A172 (cell line): ENCODE measurements at places on chromosomes 13 and 19.

DNA sequence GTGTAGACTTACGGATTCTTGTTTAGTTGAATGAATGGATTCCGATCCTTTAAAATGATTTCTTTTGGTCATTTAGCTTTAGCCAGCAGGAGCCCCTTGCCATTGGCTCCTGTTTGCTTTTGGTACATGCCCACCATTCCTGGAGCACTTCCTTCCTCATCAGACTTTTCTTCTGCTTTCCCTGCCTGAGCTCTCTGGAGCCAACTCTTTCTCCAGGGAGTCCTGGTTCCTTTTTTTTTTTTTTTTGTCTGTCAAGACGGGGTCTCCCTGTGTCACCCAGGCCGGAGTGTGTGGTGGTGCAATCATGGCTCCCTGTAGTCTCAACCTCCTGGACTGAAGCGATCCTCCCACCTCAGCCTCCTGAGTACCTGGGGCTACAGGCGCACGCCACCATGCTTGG is 37.8 kb downstream of the SMARCA4 start:
- DNase-seq: no peak

- DNase-seq: no peak
Measured at GRCh38 chr19:54099190-54099902, 1.3 kb downstream of the OSCAR start.

DNA sequence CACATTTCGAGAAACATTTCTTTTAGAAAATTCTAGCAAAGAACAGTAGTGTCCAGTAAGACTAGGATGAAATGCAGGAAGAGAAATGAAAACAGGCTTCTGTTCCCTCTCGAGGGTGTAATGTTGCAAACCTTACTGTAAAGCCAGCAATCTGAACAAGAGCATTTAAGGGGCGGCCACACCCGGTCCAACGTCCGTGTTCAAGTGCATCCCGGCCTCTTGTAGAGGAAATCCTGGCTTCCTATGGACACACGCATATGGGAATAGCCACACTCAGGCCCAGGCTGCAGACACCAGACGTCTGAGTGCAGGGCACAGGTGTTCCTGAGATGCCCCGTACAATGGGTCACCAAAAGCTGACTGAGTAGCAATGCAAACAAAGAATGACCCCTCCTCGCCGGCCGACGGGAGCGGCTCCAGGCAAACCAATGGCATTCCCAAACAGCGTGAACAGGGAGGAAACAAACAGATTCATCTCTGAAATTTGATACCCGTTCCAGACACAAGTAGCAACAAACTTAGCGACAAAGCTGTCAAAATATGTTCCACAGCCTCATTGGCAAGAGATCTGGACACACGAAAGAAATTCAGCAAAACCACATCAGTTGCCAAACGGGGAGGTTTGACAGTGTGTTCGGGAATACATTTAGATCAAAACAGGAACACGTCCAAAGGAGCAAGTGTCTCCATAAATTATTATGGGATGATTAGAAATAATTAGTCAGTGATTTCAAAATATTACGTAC is 278.6 kb upstream of the TSHZ3 start:
- no peak for DNase-seq

- DNase-seq: peak; percentile 63
Measured at GRCh38 chr13:41916173-41916954, 44.5 kb downstream of the VWA8 start.

DNA sequence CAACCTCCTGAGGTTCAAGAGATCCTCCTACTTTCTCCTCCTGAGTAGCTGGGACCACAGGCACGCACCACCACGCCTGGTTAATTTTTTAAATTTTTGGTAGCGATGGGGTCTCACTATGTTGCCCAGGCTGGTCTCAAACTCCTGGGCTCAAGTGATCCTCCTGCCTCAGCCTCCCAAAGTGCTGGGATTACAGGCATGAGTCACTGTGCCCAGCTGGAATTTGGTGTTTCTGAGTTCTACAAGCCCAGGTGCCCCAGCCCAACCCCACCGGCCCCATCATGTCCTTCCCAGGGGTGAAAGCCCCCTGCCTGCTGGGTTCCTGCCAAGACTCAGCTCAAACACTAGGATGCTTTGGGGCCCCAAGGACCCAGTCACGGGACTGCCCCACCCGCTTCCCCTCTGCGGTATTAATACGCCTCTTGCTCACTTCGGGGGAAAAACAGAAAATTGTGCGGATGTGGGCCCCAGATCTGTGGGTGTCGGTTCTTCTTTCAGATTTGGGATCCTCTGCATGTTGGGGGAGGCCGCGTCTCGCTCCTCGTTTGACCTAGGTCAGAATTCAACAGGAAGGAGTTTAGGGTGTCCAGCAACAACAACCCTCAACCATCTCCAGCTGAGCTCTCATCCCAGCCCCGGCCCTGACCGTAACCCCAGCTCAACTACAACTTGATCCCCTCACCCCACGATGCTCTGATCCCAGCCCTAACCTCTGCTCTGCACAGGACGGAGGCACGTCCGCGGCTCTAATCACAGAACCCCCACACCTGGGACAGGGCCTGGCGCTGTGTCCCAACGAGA is 3.7 kb upstream of the FCER2 start:
- no peak for DNase-seq

DNA sequence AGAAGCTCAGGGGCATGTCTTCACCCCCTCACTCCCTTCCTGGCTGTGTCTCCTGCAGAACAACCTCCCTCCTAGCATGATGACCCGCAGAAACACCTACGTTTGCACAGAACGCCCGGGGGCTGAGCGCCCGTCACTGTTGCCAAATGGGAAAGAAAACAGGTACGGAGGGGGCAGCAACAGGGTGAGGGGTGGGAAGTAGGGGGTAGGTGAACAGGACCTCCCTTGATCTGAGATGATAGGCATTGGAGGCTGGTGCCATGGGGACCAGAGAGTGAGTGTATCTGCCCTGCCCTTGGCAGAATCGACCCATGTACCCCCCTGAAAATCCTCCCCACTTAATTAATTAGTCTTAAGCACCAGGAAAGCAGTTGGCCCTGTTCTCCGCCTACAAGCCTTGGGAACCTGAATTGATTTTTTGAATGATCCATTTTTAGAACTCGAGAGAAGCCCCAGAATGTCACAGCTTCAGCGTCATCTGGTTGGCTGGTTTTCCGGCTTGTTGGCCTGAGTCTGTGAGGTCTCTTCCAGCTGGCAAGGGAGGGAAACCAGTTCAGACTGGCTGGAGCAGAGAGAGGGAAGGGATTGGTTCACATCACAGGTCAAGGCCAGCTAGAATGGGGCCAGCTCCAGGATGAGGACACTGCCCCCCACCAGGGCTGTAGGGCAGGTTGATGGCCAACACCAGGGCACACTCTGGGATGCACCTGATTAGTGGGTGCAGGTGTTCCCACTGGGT is 28.2 kb downstream of the CKM start:
- DNase-seq: no peak

DNA sequence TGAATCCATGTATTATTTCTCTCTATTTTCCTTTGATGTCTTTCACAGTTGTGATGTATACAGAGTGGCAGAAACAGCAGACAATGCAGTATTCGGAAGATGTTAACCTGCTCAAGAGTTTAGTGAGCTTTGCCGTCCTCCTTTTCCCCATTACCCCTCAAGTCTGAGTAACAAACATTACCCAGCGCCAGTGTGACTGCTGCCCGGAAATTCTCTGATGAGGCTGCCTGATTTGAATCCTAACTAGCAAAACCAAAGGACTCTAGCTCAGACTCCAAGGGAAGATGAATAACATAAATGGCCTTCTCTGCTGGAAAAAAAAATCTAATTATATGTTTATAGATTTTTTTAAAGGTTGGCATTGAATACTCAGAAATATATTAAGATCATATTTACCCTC is 247.3 kb upstream of the SOX21 start:
- DNase-seq: no peak

DNA sequence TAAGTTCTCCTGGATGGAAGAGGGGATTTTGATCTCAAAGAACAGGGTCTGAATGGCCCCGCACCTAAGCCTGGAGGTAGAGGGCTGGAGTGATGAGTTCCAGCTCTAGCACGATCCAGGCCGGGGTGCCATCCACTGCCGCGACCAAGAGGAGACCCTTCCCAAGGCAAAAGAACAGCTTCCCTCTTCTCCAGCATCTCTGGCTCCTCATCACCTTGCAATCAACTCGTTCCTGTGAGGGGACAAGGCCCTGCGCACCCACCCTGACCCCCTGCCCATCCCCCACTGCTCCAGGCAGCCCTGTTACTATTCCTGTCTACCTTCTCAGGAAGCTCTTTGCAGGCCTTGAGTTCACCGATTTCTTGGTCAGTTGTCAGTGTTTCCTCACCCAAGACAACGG is 17.8 kb downstream of the COL4A1 start:
- DNase-seq: no peak

GRCh38 chr19:3098141-3098514 is 4.0 kb downstream of the GNA11 start:
- DNase-seq: no peak

DNA sequence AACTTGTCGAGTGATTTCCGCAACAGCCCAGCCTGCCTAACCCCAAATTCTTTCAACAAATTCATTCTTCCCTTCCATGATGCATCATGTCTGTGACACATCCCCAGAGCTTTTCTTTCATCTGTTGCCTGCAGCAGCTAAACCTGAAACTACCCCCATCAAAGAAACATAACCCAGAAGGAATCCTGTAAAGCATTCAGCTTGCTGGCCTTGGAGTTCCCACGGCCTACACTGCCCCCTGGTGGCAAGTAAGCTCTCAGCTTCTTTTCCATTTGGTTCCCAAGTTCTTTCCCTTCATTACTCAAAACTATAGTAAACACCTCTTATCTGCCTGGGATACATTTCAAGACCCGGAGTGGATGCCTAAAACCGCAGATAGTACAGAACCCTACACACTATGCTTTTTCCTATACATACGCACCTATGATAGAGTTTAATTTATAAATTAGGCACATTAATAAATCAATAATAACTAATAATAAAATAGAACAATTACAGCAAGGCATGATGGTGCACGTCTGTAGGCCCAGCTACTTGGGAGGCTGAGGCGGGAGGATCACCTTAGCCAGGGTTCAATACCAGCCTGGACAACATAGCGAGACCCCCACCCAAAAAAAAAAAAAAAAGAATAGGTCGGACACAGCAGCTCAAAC is 7.4 kb downstream of the ETHE1 start:
- peak; percentile 90 for DNase-seq

GRCh38 chr13:22082030-22082429 is 411.2 kb downstream of the FGF9 start:
- DNase-seq: no peak

- DNase-seq: no peak
Measured at GRCh38 chr19:5132206-5132560, 163.3 kb downstream of the KDM4B start.

DNA sequence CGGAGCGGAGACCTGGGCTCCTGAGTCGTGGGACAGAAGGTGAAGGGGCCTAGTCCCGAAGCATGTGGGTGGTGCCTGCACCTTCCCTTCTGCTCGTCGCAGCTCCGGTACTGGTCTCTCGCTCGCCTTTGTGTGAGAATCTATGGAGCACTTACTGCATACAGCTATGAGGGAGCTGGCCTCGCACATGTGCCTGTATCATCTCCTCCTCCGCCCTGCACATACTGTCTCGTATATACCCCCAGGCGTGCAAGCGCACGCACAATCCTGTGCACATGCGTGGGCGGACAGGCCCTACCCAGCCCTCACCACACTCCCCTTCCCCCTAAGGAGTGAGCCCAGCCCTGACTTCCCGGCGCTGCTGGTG is 8.7 kb downstream of the PIK3R2 start:
- DNase-seq: no peak

DNA sequence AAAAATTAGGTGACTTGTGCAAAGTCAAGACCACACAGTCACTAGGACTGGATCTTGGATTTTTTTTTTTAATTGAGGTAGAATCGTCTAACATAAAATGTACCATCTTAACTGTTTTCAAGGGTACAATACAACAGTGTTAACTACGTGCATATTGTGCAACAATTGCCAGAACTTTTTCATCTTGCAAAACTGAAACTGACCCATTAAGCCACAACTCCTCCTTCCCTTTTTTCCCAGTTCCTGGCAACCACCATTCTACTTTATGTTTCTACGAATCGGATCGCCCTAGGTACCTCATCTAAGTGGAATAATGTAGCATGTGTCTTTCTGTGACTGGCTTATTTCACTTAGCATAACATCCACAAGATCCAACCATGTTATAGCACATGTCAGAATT is 37.5 kb upstream of the POMP start:
- no peak for DNase-seq

DNA sequence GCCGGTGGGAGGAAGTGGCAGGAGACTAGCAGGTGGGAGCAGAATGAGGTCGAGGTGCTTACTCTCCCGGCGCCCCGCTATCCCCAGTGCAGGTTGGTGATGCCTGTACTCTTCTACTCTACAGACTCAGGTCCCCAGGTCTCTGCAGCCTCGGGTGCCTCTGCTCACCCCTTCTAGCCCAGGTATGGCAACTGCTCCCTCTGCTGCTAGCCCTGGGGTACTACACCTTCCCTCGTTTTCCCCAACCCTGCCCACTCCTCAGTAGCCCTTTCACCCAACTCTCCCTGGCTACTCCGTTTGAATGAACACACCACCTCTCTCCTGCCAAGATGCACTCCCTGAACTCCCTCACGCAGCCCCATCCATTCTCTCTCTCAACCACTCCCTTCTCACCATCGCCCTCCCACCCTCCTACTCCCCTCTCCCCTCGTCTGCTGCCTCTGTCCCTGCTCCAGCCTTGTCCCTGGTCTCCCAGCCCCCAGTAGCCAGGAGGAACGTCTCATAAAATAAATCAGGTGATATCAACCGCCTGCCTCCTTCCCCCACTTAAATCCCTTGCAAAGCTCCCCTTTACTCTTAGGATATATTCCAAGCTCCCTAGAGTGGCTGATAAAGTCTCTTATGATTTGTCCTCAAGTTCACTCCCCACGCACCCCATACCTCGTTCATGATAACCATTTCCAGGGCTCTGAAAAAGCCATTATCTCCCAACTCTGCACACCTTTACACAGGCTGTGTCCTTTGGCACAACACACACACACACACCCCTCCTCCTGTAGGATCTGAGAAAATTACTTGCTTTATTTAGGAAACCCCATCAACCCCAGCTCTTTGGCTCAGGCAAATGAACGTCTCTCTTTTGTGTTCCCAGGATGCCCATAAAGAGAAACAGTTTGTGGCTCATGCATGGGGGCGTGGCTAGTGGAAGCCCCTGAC is 8.2 kb upstream of the MEIS3 start:
- DNase-seq: peak; percentile 56

DNA sequence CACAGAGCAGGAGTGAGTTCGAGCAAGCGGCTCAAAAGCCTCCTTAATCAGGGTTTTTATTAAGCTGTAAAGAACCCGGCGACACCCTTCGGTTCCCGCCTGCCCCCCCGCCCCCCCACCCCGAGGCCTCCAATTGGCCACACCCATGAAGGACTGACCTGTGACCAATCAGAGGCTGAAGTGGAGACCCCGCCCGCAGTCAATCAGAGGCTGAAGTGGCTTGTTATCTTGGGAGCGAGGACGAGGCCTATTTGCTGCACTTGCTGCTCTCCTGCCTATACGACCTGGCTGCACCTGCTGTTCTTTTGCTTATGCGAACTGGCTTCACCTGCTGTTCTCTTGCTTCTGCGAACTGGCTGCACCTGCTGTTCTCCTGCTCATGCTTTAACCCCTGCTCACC is 844.9 kb downstream of the OLFM4 start:
- DNase-seq: no peak

- DNase-seq: no peak
Measured at GRCh38 chr13:38365661-38366060, 16.0 kb downstream of the UFM1 start.

GRCh38 chr19:56153507-56153906 is 12.4 kb downstream of the ZNF444 start:
- DNase-seq: no peak
